ENCODE measurements at places on chromosomes 7 and 10.

- no peak for DNase-seq
Observed at GRCh38 chr7:14495633-14496032, 406.9 kb downstream of the DGKB start.

DNA sequence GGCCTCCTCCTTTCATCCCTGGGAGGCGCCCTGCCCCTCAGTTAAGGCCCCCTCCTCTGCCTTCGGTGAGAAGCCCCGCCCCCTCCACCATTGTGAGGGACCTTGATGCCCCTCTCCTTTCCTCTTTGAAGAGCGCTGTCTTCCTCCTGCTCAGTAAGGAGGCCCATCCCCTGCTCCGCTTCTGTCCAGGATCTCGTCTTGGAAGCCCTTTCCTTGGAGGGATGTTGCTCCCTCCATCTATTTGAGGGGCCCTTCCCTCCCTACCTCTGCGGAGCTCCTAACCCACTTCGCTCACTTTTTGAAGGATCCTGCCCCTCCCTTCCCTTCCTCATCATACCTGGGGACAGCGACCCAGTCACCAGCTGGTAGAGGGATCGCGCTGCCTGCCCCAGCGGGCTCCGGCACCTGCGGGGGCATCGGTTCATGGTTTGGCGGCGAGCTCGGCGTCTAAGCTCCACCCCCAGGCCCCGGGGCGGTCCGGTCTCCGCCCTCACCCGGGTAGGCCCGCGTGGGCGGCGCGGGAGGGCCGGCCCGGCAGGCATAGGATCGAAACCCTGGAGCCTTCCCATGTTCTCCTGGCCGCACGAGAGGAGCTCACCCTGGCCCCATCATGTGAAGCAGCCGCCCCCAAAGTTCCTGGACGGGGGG is 4.1 kb downstream of the KCNIP2 start:
- DNase-seq: no peak

DNA sequence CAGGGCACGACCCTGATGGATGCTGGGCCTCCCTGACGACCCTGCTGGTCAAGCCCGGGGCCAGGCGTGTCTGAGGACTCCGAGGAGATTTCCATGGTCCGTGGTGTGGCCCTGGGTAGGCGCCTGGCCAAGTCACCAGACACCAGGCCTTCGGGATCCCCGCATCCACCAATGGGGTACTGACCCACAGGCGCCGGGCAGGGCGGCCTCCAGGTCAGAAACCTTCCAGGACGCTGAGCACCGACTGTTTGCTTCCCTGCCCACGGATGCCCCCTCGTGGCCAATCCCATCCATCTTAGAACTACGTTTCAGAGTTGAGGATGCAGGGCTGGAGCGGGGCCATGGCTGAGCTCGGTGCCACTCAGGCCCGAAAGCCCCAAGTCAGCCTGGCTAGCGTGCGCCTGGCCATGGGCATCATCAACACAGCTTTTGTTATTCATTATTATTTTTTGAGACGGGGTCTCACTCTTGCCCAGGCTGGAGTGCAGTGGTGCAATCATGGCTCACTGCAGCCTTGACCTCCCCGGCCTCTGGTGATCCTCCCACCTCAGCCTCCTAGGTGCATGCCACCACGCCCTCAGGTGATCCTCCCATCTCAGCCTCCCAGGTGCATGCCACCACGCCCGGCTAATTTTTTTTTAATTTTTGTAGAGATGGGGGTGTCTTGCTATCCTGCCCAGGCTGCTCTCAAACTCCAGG is 7.1 kb upstream of the AMZ1 start:
- peak; percentile 35 for DNase-seq

GRCh38 chr7:36602934-36603887 is 121.1 kb downstream of the AOAH start:
- no peak for DNase-seq

- no peak for DNase-seq
Observed at GRCh38 chr7:114856625-114857024, 65.3 kb upstream of the MDFIC start.

DNA sequence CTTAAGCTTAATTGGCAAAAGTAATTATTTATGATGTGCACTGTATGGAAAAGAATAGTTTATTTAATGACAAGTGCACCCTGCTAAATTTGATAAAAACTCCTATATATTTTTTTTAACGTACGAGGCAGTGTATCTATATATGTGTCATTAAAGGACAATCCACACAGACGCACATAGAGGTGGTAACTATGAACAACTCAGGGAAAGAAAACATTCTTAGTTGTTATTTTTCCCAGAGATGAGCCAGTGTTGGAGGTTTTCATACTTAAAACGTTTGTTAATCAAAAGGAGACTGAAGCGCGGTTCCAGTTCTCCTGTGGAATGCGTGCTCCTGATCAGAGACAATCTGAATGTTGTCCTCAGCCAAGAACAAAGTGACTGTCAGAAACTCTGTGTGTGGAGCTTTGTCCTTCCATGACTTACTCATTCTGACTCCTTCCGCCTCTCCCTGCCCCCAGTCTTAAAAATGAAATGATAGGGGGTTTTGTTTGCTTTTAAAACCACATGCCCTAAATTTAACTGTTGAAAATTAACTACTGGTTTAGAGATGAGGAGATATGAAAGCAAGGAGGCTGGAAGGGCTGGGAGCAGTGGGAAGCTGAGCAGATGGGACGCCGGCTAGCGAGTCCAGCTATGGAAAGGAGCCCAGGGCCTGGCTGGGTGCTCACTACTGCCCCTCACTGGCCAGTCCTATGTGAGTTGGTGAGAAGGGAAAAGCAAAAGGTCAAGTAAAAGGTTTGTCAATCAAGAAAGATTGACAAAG is 99.6 kb downstream of the SVIL start:
- no peak for DNase-seq

DNA sequence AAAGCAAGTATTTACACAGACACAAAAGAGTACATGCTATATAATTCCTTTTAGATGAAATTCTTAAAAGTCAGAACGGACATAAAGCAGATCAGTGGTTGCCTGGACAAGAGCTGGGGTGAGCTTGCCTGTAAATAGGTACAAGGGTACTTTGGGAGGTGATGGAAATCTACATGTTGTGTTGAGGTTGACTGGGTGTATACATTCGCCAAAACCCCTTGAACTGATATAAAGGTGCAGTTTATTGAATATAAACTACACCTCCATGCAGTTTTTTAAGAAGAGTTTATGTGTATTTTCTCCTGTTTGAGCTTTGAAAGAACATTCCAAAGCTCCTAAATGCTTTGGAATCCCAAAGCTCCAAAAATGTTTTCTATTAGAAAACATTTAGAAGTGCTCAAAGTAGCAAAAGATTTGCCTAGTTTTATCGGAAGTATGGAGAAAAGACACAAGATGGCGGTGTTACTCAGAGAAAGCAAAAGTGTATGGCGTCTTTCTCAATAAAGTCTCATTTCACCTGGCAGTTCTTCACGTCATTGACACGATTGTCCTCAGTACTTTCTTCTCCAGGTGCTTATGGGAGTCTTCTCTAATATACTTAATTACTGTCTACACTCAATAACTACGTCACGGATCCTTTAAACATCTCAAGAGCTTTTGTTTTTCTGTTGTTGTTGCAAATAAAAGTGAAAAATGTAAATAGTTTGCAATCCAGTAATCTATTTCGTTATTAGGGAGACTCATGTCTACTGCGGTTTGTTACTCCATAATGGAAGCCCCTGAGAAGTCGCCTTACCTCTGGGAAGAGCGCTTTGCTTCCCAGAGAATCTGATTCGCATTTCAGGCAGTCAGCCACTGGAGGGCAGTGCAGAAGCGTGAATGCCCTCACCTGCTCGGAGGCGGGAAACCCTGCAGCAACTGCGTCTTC is 14.7 kb upstream of the SEC61G start:
- DNase-seq: peak; percentile 86
